ENCODE measurements at places on chromosomes 13 and 19. TPM values are rescaled to one million over a fixed set of nuclear protein-coding genes. Genes with fewer than 3 reads are reported as not detected.

ZNF230 gene
- total RNA-seq, result 4.8 TPM

CYP2A7 gene
- total RNA-seq, result not detected

CYP4F3 gene
- not detected for total RNA-seq

GRCh38 chr19:58498316-58499020 lies 13.3 kb downstream of the SLC27A5 start:
- DNase-seq, result peak; percentile 42
- peaks cover 33% of the 10 kb centered on the region for H3K4me1 ChIP-seq
- H3K27me3 ChIP-seq, result peaks cover 5% of the 10 kb centered on the region
- peaks cover 3% of the 10 kb centered on the region for H3K36me3 ChIP-seq

RAP2A gene
- total RNA-seq, result 39.2 TPM

Measured in activated CD8-positive, alpha-beta memory T cell treated with anti-CD3 and anti-CD28 coated beads, Interleukin-2, amount 10 ng/mL, durations not matched to agents 7 days and 5 days (primary cell).